Head of caudate nucleus (tissue), 42 donors: ENCODE measurements at places on chromosomes 16 and 17.

- no peak for DNase-seq
These were observed 5.0 kb upstream of the SLC4A1 start for GRCh38 chr17:44272954-44273353.

DNA sequence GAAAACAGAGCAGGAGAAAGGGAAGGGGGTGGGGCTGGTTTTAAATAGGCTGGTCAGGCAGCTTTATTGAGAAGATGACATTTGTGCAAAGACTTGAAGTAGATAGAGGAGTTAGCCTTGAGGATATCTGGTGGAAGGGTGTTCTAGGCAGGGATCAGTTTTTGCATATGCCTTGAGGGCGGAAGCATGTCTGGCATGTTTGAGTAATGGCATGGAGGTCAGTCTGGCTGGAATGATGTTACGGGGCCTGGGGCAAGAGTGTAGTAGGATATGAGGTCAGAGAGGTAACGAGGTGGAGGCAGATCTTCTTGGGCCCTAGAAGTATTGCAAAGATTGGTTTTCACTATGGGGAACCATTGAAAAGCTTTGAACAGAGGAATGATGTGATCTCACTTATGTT, 4.8 kb downstream of the RABEP1 start:
- DNase-seq = no peak

DNA sequence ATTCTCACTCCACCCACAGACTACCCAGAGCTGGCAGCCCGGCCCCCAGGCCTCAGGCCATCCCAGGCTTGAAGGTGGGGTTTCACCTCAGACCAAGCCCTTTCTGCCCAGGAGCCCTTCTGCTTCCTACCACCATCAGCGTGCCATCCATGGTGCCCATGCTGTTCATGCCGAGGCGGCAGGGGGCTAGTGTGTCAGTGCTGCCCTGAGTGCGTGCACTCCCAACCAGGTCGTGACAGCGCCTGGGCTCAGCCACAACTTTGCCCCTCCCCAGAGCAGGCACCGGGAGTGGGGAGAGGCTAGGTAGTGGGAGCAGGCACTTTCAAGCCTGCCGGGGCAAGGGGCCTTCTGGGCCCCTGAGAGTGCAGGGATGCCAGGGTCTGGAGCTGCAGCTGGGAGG, 8.5 kb downstream of the B3GNT9 start:
- DNase-seq = no peak

DNA sequence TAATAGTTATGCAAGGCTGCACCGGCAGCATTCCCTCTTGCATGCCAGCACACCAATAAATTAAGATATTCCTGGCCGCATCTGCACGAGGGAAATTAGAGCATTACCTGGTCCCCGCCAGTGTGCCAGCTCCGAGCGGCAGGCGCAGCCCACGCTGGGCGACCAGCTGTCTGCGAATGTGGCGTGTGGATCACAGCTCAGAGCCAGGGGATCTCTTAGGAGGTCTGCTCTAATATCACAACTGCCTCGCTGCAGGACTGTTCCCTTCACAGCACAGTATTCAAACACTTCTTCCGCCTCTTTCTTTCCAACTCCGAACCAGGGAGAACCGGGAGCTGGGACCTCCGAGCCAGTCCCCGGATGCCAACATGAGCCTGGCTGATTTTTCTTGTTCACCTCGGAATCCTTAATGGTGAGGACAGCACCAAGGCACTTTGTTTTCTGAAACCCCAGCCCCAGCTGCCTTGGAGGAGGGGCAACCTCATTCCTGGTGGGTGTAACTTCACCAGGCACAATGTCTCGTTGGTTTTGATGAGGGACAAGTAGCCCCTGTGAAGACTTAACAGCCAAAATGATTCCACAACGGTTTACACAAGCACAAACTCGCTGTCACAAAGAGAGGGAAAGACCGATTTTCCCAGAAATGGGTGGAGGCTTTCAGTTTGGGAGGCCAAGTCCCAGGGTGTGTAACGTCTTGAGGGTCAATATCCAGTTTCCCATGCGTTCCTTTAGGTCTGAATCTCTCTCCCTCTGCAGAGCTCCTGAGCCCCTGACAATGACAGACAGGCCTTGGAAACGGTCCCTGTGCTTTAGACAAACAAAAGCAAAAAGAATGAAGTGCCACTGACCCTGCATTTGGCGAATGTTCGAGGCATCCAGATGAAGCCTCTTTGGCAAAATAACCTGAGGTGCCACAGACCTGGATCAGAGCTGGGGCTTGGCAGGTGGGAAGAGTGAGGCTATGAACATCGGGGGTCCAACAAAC, 213.2 kb downstream of the C16orf78 start:
- DNase-seq = no peak

DNA sequence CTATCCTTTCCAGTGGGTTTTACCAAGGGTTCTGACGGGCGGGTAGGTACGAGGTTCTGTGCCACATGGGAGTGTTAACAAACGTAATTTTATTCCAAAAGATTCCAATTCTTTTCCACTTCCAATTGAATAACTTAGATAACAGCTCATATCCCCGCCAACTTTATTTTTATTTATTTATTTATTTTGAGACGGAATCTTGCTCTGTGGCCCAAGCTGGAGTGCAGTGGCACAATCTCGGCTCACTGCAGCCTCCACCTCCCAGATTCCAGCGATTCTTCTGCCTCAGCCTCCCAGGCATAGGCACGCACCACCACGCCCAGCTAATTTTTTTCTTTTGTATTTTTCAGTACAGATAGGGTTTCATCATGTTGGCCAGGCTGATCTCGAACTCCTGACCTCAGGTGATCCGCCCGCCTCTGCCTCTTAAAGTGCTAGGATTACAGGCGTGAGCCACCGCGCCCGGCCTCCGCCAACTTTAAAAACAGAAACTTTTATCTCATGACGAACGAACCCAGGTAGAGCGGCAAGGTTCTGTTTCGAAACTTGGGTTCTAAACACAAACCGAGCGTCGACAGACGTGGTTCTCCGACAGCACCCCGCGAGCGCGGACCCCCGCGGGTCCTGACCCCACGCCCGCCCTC, 613 bp downstream of the ECI1 start:
- DNase-seq = no peak

DNA sequence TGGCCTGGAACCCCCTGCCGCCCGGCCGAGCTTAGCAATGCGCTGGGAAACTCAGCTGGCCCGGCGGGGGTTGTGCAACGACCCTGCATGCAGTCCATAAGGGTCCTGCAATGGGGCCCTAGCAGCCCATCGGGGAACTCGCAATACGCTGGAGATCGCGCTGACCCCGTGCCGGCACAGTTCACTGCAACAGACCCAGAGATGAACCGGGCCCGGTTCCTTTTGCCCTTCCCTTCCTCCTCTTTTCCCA, 375 bp downstream of the SLC25A11 start:
- no peak for DNase-seq

- no peak for DNase-seq
These were observed 8.2 kb downstream of the FAM117A start for GRCh38 chr17:49755663-49756283.

DNA sequence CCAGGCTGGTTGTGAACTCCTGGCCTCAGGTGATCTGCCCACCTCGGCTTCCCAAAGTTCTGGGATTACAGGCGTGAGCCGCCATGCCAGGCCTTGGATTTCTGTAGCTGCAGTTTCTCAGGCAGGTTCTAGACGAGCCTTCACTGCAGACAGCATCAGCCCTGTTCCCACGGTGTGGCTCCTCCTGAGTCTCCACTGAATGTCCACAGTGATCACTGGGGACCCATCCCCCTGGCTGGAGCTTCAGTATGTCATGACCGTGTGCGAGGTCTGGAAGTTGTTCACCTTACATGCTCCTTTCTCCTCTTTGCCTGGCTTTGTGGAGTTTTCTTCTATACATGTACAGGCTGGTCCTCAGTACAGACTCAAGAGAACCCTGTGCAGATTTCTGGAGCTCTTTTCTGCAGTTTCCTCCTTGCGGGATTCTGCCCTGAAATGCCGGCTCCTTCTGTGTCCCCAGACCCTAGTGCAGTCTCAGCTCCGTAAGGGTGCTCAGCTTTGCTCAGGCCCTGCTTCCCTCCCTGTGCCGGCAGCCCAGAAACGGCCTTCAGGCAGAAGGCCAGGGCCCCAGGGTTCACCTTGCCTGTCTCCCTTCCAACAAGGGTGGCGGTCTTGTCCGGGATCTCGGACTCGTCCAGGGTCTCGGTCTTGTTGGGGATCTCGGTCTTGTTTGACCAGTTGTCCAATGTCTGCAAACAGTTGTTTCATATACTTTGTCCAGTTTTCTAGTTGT, 14.3 kb upstream of the FASN start:
- no peak for DNase-seq

GRCh38 chr16:81576696-81577095, 132.1 kb downstream of the CMIP start:
- no peak for DNase-seq

GRCh38 chr16:83532634-83533033, 275.1 kb upstream of the HSBP1 start:
- DNase-seq = no peak

DNA sequence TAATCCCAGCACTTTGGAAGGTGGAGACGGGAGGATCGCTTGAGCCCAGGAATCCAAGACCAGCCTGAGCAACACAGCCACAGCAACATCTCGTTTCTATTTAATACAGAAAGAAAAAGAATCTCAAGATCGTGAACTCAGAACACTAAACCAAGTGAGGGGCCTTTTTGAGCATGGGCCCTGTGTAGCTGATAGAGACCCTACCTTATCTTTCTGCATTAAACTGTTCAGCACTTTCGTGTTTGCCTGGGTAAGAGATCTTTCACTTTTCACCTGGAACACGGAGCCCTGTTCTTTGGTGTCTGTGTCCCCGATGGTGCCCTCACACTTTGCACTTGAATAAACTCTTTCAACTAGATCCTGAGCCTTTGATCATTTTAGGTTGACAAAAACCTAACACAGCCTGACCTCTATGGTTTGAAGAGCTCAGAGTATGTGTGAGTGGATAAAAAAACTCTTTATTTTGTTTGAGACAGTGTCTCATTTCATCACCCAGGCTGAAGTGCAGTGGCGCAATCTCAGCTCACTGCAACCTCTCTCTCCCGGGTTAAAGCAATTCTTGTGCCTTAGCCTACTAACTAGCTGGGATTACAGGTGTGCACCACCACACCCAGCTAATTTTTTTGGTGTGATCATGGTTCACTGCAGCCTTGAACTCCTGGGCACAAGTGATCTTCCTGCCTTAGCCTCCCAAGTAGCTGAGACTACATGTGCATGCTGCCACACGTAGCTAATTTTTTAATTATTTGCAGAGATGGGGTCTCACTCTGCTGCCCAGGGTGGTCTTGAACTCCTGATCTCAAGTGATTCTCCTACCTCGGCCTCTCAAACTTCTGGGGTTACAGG, 83.8 kb upstream of the GRIN2A start:
- DNase-seq = no peak

GRCh38 chr17:21132428-21132827, 5.7 kb downstream of the DHRS7B start:
- DNase-seq = no peak

DNA sequence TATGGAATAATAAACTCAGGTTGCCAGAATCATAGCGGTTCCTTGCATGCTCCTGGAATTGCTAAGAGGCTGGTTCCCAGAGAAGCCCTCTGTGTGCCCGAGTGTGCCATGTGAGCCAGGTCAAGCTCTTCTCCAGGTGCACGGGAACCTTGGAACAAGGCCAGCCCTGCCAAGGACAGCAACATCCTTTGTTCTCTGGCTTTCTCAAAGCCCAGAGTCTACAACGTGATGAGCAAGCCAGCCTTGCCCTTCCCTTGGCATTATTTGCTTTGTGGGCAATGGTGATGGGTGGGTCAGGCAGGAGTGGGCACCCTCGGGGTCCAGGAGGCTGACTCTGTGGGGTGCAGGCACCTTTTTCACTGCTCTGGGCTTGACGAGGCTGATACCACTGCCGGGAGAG, 14.2 kb upstream of the SEC14L1 start:
- DNase-seq = no peak

DNA sequence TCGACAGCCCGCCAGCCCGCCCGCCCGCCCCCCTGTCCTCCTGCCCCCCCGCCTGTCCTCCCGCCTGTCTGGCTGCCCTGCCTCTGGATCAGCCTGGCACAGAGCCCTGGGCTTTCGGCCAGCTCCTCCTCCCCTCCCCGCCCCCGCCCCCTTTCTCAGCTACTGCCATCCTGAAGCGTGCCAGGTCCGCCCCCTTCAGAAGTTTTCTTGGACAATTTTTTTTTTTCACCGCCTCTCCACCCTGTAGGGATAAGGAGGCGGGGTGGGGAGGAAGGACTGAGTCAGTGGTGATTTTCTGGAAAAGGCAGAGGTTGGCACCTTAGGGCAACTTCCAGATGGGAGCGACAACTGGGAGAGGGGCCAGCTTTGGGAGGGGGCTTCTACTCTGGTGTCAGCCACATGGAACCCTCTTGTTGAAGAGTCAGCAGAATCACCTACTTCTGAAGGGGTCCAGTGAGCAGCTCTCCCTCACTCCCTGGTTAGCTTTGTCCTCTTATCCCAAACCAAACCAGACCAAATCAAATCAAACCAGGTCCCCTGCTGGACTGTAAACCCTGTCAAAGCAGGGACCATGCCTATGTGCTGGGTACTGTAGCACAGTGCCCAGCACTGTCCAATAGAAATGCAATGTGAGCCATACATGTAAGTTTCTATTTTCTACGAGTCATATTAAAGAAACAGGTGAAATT, 19.7 kb downstream of the IGF2BP1 start:
- no peak for DNase-seq

GRCh38 chr17:79667746-79668145, 56.9 kb upstream of the RBFOX3 start:
- peak; percentile 15 for DNase-seq

DNA sequence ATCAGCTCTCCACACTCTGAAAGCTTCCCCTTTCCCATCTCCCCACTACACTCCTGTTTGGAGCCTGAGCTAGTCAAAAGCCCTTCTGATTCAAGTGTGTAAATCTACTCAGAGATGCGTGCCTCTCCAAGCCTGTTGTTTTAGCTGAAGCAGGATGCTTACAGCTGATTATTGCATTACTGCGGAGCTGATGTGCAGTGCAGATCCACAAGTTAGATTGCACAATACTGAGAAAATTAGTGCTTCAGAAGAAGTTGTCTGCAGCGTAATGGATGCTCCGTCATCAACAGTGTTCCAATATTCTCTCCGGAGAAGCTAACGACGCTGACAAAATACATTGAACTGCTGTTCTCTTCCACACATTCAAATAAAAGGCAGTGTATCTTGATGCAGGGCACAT, 44.8 kb upstream of the NLRP1 start:
- DNase-seq = no peak

DNA sequence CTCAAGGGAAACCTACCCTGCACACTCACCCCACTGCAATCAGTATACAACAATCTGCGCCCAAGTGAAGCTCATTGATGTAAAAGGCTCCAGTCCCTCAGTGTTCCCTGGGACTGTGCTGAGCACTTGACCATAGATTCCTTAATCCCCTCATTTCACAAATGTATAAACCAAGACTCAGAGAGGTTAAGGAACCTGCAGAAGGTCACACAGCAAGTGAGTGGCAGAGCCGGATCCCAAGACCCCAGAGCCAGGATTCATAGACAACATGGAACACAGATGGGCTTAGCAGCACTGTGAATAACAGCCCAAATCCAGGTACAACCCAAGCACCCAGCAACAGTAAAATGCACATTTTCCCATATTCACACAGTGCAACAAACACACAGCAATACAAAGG, 225.7 kb downstream of the C16orf78 start:
- DNase-seq = no peak

GRCh38 chr17:68179236-68179925, 68.5 kb upstream of the AMZ2 start:
- no peak for DNase-seq
